ENCODE measurements at places on chromosomes 6 and 20.

DNA sequence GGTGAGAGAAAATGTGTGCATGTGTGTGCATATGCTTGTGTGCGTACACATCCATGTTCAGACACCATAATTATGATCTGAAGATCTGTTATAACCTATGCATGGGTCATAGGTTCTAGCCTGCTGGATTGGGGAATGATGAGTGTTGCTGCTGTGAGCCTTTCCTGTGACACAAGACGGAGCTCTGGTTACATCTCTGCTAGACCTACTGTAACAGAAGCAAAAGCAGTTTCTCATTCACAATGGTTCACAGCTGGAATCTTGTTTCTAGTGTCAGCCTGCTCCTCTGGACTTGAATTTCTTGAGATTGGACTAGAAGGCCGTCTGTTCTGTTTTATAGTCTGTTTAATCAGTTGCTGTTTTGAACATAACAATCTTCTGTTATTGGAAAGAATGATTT lies 40.1 kb downstream of the DEFB114 start:
- DNase-seq = no peak

GRCh38 chr6:108380876-108381275 lies 86.0 kb downstream of the AFG1L start:
- no peak for DNase-seq

GRCh38 chr6:14001329-14002012 lies 76.7 kb downstream of the RNF182 start:
- DNase-seq = no peak

DNA sequence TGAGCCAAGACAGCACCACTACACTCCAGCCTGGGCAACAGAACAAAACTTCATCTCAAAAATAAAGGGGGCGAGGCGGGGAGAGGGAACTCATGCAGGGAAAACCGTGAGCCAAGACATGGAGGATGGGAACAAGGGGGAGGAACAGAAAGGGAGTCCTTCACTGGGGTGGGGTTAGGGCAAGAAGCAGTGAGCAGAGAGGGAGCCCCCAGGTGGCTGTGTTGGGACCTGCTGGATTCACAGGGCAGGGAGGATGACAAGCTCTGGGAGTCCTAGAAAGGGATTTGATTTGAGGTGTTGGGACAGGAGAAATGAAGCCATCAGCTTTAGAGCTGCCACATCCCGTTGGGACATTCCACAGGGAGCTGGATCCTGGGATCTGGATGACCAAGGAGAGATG lies 90.6 kb upstream of the TOP1 start:
- peak; percentile 75 for DNase-seq

- no peak for DNase-seq
Observed at GRCh38 chr6:14598017-14598864, 480.7 kb downstream of the CD83 start.

- peak; percentile 42 for DNase-seq
Observed at GRCh38 chr20:58544286-58544685, 29.1 kb upstream of the APCDD1L start.

- no peak for DNase-seq
Observed at GRCh38 chr6:168873278-168874190, 380.1 kb downstream of the THBS2 start.

DNA sequence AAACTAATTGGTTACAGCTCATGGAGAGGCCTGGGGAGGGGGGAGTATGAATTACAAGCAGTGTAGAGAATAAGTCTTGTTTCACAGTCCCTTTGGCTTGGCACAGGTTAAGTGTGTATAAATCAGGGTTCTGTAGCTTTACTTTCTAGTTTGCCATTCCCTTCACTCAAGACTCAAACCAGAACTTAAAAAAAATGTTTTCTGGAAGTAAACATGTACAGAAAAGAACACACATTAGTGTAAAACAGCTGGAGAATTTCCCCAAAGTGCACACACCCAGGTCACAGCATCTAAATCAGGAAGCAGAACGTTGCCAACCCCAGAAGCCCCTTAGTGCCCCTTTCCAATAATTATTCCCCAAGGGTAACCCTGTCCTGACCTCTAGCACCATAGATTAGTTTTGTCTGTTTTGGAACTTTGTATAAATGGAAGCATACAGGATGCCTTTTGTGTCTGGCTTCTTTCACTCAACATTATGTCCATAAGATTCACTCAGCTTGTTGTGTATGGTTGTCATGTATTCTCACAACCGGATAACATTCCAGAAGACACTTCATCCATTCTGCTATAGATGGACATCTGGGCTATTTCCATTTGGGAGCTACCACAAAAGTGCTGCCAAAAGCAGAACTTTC lies 33.7 kb upstream of the SCUBE3 start:
- no peak for DNase-seq

GRCh38 chr6:108080010-108080780 lies 5.7 kb upstream of the OSTM1 start:
- no peak for DNase-seq

GRCh38 chr20:37896932-37897548 lies 5.9 kb upstream of the VSTM2L start:
- no peak for DNase-seq

DNA sequence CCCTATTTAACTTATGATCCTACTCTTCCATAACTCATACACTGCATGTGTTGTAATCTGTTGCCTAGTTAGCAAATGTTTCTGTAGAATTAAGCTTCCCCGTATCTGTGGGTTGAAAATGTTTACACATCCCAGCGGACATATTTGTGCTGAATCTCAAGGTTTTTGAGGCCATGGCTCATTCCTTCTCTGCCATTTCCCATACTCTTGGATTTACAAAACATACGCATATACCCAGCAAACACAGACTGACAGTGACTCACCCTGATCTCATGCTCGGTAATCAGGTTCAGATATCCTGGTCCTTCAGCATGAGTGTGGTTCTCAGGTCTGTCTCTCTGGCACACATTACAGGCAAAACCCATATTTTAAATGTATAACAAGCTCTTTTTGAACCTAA lies 58.7 kb downstream of the AGPAT4 start:
- no peak for DNase-seq

DNA sequence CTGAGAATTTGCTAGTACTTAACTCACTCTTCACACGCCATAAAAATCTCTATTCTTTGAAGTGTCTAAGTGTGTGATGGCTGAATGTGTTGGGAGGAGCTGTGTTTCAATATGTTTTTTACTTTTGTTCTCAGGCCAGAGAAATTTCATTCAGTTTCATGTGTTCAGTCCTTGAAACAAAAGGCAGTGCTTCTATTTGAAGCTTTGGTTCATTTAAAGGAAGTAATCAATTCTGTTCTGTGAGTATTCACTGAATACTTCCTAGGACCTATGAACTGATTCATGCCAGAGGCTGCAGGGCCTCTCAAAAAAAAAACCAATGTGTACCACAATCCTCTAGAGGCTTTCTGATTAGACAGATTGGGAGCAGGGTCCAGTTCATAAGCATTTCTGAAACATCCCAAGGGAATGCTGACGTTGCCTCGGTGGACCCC lies 12.4 kb upstream of the F13A1 start:
- no peak for DNase-seq

DNA sequence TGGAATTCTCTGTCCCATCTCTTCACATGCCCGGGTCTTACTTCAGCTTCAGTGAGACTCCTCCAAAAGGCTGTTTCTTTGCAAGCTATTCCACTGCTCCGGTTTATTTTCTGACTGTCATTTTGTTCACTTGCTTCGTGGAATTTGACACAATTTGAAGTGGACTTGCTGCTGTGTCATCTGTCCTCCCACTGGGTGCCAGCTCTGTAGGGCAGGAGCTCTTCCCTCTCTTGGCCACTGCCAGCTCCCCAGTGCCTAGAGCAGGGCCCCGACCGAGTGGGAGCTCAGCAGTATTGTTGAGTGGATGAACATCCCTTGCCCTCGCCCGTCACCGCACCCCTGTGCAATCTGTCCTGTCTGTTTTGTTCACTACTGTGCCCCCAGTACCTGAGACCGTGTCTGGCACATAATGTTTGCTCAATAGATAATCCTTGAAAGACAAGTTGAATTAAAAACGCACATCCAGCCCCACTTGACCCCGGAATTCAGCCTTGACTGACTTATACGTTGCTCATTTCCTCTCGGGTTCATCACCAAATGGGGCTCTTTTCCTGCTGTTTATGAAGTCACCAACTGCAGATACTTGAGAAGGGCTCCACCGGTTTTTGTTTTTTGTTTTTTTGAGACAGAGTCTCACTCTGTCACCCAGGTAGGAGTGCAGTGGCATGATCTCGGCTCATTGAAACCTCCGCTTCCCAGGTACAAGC lies 170.3 kb upstream of the KCNG1 start:
- no peak for DNase-seq

DNA sequence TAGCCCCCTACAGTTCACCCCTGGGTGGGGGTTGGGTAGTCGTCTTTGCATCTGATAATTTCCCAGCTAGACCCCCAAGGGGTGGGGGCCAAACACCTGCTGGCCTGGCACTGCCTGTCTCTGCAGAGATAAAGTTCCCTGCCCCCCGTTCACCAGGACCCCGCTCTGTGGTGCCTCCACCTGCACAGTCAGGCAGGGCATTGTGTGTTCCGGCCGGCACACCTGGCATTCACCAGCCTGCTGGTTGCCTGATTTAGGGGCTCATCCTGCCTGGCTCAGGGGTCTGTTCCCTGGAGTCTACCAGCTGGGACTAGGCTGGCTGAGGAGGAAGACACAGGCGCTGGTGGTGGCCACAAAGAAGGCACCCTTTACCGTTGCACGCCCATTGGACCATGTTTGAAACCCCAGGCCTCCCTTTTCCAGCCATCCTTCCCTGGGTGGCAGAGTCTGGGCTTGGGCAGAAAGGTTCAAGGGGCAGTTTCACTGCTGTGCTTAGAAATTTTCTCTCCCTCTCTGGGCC lies 30.8 kb upstream of the SCRT2 start:
- DNase-seq = no peak

Data from esophagus muscularis mucosa (tissue), 4 donors.